ENCODE measurements at places on chromosomes 1 and 21.

DNA sequence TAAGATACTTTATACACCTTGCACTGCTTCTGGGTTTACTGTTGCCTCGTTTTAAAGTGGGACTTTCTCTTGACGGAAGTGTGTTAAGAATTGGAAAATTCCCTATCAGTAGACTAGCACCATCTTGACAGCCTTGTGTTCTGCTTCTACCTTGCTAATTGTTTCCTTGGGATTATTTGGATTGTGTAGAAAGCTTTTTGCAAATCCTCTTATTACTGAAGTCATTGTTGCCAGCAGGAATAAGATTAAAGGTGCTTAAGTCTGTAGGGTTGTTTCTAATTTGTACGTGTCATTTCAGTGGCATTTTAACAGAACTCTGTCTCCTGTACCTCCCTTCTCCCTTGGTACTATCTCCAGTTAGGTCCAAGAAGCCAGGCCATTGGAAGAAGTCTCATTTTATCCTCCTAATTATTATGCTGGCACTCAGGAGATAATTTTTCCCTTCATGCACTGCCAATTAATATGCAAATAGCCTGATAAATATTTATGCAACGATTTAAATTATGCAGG is 107.7 kb downstream of the POU2F1 start:
- DNase-seq: no peak

- peak; percentile 74 for DNase-seq
Measured at GRCh38 chr1:20194757-20195461, 8.6 kb upstream of the PLA2G2C start.

- no peak for DNase-seq
Measured at GRCh38 chr21:33761441-33762036, 119.2 kb downstream of the ITSN1 start.

GRCh38 chr1:168509875-168510791 is 33.7 kb downstream of the XCL2 start:
- DNase-seq: no peak

GRCh38 chr1:229094476-229095311 is 176.2 kb upstream of the RAB4A start:
- no peak for DNase-seq

DNA sequence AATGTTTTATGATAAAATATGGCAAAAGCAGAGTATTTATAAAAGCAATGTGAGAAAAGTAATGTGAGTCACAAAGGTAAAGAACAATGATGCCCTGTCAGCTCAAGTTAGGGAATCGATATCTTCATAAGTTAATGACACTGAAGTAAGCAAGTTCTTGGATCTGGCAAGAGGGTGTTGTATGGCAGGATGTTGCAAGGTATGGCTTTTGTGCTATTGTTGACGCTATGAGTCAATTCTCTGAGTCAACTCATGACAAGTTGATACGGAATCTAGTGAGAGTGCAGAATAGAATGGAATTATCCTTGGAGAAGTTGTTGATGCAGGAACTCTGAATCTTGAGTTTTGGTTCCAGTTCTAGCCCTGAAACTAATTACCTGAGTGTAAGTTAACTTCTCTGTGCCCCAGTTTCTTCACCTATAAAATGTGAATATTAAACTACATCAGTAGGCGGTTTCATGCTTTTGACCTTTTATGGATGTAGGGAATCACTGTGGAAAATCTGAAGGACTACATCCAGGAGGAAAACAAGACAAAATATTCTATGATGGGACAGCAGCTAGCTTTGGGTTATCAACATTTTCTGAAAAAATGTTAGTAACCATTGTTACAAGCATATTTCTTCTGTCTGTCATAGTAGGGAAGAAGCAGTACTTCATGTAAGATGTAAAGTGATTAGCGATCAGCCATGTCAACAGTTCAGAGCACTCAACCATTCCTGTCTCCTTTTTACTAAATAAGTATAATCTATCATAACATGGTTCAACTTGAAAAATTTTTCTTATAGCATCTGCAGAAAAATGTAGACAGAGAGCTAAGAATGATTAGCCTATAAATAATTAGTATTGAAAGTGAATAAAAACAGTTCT is 96.9 kb downstream of the ATP6V1G3 start:
- DNase-seq: no peak

All from sciatic nerve (tissue), 2 donors.